ENCODE measurements at places on chromosomes 7 and 10. TPM values are rescaled to one million over a fixed set of nuclear protein-coding genes. Genes with fewer than 3 reads are reported as not detected.

Gene NPFFR1
- 0.03 TPM for total RNA-seq

Gene ITGA8
- total RNA-seq, result 885 TPM

DNA sequence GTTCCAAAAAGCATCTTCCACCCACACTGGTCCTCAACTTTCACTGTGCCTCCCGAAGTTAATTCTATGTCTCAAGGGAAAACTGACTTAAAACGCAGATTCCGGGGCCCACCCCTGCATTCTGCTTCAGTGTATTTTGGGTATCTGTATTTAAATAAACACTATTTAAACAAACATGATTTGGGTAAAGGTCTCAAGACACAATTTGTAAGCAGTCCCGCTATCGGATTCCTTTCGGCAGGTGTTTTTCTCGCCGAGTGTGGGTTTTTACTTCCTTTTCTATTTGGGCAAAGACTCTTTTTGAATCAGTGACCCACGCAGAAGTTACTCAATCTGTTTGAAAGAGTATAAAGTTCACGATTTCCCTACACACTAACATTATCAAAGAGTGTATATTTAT lies 1.2 kb downstream of the PDIA4 start:
- no peaks in the 10 kb centered on the region for H3K27me3 ChIP-seq
- DNase-seq, result no peak
- no peak overlapping the region for H3K27ac ChIP-seq
- H3K4me3 ChIP-seq, result no peak overlapping the region

DNA sequence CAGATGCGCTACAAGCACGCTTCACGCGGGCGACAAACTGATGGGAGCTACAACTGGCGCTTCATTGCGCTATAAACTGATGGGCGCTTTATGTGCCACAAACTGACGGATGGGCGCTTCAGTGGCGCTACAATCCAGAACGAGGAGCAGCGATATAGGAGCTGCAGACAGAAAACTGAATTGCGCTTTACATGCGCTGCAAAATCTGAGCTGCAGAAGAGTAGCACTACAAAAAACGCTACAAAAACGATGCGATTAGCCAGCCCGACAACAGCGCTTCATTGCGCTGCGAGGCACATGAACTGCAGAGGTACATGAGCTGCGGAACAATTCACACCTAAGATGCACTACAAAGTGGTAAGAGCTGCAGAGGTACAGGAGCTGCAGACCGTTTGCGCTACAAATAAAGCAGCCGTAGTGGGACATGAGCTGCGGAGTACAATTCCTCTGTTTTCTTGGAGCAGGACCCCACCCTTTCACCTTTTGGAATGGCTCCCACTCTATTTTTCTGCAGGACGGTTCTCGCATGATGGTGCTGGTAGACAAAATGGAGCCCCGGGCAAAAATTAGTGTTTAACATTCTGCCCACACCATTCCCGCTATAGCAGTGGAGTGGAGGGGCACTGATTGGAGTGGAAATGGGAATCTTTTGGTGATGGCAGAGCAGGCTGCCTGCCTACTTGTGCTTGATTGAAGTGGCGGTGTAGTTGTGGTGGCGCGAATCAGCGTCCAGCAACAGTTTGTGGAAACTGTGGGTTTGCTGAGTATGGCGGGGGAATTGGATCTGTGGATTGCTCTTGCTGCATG lies 1.2 kb upstream of the SGCE start:
- H3K4me1 ChIP-seq, result no peaks in the 10 kb centered on the region
- peak overlapping the region; percentile 10 for H3K4me3 ChIP-seq
- H3K36me3 ChIP-seq, result no peaks in the 10 kb centered on the region
- no peak overlapping the region for H3K27ac ChIP-seq
- H3K27me3 ChIP-seq, result no peaks in the 10 kb centered on the region
- DNase-seq, result peak; percentile 38

GRCh38 chr7:74388880-74389415 lies 64.8 kb upstream of the GTF2IRD1 start:
- H3K27ac ChIP-seq, result no peak overlapping the region
- H3K4me1 ChIP-seq, result no peaks in the 10 kb centered on the region
- peaks cover 4% of the 10 kb centered on the region for H3K36me3 ChIP-seq
